ENCODE measurements at places on chromosomes 5 and 9. TPM values are rescaled to one million over a fixed set of nuclear protein-coding genes. Genes with fewer than 3 reads are reported as not detected.

DNA sequence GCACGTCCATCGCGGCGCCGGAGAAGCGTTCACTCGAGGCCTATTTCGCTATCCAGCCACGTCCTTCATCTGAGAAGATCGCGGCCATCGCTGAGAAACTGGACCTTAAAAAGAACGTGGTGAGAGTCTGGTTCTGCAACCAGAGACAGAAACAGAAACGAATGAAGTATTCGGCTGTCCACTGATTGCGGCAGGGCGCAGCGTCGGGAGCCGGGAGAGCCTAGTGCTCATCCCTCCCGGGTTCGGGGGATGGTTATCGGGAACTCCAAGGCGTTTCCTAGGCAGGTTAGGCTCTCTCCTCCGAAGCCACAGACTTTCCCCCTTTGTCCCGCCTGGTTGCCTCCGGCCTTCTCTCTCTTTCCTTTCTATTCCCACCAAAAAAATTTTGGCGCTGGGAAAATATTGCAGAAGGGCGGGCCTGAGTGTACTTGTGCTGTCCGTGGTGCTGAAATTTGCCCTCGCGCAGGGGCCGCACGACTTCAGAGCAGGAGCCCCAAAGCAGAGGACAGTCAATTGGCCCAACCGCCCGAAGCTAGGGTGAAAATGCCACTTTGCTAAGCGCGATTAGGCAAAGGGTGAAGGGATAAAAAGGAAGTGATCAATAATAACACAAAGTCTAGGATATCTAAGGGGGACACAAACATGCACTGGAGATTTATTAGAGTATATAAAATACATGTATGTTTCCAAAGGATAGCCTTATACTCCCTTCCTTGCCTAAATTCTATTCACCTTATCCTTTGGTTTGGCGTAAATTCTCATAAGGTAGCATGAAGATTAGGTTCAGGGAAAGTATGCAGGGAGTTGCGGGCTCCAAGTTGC, 1.8 kb downstream of the POU4F3 start:
- no peak overlapping the region for H3K27ac ChIP-seq
- H3K4me3 ChIP-seq: no peak overlapping the region
- no peaks in the 10 kb centered on the region for H3K36me3 ChIP-seq
- H3K4me1 ChIP-seq: peaks cover 16% of the 10 kb centered on the region

DNA sequence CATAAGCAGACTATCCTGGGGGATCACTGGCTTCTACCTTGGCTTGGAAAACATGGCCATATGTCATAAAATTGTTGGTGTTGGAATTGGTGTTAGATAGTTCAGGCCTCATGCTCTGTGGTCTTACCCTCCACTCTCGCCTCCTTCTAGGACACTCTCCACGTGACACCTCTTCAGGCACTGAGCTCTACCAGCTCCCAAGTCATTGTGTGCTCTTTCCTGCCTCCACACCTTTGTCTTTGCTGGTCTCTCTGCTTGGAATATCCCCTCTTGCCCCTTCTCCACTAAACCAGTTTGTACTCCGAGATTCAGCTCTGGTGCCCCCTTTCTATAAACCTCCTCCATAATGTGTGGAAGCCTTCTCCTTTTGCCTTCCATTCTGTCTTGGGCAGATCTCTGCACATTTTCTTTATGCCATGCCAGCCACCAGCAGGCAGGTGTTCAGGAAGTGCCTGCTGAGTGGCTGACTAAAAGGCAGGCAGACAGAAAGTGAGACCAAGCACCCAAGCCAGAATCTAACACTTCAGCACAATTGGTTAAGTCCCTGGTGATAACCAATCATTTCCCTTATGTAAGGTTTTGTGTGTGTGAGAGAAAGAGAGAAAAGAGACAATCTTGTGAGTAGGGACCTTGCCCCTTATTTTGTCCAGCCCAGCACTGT, 37.7 kb downstream of the SAR1B start:
- H3K27ac ChIP-seq: peak overlapping the region; percentile 46
- peaks cover 14% of the 10 kb centered on the region for H3K4me1 ChIP-seq
- DNase-seq: peak; percentile 44
- H3K36me3 ChIP-seq: no peaks in the 10 kb centered on the region
- no peak overlapping the region for H3K4me3 ChIP-seq

DNA sequence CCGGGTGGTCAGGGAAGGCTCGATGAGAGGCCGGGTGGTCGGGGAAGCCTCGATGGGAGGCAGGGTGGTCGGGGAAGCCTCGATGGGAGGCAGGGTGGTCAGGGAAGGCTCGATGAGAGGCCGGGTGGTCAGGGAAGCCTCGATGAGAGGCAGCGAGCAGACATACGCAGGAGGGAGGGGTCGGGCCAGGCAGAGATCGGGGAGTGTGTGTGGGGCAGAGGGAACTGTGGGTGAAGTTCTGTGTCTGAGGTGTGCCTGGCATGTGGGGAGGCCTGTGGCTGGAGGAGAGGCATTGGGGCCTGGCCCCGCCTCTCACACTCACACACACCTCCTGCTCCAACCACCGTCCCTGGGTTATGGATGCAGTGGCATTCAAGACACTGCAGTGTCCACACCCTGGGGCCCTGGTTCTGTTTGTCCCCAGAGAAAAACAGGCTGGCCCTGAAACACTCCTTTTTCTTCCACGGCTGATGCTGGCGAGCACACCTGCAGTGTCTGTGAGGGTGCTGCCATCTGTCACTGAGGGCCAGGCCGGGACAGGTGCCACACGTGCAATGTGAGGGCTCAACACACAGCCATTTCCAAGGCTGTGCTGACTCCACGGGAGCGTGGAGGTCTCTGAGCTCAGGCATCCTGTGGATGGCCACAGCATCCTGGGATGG, 6.5 kb upstream of the PLEKHG4B start:
- peaks cover 12% of the 10 kb centered on the region for H3K27me3 ChIP-seq
- DNase-seq: no peak
- H3K4me1 ChIP-seq: no peaks in the 10 kb centered on the region
- H3K27ac ChIP-seq: no peak overlapping the region

GRCh38 chr5:9498541-9499497, 47.1 kb downstream of the SEMA5A start:
- H3K36me3 ChIP-seq: no peaks in the 10 kb centered on the region
- H3K4me1 ChIP-seq: no peaks in the 10 kb centered on the region
- peak; percentile 14 for DNase-seq
- no peak overlapping the region for H3K27ac ChIP-seq
- H3K4me3 ChIP-seq: no peak overlapping the region

DNA sequence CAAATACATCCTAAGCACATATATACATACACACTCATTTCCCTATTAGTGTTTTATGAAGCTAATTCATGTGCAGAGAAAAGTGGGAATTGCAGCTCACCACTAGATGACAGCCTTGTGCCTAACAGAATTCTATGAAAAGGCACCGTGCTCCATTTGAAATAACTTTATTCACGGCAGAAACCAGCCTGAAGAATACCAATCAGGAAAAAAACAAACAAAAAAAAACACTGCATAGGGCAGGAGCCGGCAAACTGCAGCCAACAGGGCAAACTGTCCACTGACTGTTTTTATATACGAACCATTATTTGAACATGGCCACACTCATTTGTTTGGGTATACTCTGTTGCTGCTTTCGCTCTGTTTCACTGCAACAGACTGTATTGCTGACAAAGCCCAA, 33.6 kb downstream of the ERMP1 start:
- peak; percentile 42 for DNase-seq
- H3K27me3 ChIP-seq: no peaks in the 10 kb centered on the region
- peaks cover 26% of the 10 kb centered on the region for H3K4me1 ChIP-seq
- H3K36me3 ChIP-seq: peaks cover 8% of the 10 kb centered on the region
- H3K27ac ChIP-seq: no peak overlapping the region

DNA sequence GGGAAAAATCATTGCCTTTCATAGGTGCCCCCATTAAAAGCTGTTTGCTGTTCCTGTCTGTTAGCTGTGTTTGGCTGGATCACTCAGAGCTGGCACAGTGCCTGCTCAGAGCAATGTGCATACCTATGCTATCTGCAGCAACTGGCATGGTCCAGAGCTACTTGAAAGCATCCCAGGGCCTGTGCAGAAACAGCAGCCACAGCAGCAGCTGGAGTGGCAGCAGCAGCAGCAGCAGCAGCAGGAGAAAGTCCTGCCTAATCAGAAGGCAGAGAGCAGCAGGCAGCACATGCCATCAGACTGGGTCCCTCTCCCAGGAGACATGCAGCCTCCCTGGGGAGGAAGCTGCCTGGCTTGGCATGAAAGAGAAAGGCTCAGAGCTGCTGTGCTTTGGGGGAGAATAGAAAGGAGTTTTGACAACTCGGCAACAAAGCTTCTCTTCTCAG, 243.8 kb upstream of the WWC1 start:
- no peak overlapping the region for H3K4me3 ChIP-seq
- no peak for DNase-seq
- H3K36me3 ChIP-seq: no peaks in the 10 kb centered on the region
- no peaks in the 10 kb centered on the region for H3K4me1 ChIP-seq
- no peaks in the 10 kb centered on the region for H3K27me3 ChIP-seq
- no peak overlapping the region for H3K27ac ChIP-seq

The PRDM9 gene
- not detected for total RNA-seq

The P4HA2 gene
- 0.74 TPM for total RNA-seq

Data from activated naive CD4-positive, alpha-beta T cell treated with anti-CD3 and anti-CD28 coated beads for 36 hours (primary cell).